ENCODE measurements at places on chromosomes 11 and 22.

GRCh38 chr11:108559904-108560303, 33.7 kb downstream of the EXPH5 start:
- no peak for DNase-seq

DNA sequence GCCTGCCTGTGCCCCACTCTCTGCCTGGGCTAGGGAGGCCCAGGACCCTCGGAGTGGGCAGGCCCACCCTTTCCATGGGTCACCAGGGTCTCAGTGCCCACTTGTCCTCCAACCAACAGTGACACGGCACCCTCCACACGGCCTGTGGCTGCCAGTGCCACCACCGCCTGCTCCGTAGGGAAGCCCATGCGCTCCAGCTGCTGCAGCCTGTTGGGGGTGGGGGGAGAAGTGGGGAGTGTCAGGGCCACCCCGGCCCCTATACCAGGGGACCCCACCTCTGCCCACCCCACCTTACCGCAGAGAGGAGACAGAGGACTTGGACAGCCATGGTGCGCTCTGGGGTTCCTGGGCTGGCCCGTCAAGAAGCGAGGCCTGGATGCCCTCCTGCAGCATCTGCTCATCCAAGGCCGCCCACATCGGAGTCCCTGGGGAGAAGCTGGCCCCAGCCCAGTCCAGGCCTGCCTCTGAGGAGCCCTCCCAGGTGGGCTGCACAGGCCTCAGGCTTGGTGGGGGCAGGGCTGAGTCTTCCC, 7.7 kb downstream of the RHBDD3 start:
- no peak for DNase-seq

DNA sequence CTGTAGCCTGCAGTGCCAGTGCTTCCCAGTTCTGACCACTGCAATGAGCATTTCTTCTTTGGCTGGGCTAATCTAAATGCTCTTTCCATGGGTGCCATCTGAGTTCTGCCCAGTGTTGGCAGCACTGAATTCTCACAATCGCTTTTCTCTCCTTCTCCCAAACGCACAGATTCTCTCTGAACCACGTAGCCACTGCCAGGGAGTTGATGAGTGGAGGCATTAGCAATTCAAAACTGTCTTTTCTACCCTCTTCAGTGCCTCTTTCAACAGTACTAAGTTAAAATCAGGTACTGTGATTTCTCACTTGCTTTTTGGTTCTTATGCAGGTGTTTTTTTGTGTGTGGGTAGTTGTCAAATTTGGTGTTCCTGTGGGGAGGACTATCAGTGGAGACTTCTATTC, 745.0 kb upstream of the ANO5 start:
- DNase-seq = no peak

DNA sequence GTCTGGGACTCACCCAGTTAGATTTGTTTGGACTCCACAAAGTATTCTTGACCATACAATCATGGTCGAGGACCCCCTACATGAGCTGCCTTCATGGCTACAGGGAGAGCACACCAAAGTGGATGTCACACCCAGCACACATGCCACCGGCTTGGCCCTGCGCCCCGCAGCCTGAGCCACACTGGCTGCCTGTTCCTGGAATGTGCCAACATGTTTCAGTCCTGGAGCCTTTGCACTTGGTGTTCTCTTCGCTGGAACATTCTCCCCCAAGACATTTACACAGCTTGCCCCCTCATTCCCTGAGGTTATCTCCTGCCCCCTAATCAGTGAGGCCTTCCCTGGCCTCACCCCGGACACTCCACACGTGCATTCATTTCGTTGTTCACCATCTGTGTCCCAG, 46.0 kb downstream of the PPARA start:
- DNase-seq = peak; percentile 63

- no peak for DNase-seq
Measured at GRCh38 chr11:119716582-119717498, 12.2 kb downstream of the NECTIN1 start.

DNA sequence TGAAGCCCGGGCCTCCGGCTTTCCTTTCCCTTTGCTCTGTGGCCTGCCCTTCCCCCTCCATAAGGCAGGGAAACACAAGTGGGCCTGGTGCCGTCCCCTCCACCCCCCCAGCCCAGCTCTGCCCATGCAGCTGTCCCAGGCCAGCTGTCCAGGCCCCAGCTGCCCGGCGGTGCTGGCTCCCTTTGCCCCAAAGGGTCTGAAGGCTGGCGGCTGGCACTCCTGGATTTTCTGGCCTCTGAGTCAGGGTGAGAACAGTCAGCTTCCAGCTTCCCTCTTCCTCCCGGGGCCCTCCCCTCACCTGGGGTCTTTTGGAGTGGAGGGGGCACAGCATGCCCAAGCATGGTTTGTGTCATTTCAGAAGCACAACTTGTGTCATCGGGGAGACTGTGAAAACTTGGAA, 27.8 kb downstream of the CD82 start:
- DNase-seq = no peak

DNA sequence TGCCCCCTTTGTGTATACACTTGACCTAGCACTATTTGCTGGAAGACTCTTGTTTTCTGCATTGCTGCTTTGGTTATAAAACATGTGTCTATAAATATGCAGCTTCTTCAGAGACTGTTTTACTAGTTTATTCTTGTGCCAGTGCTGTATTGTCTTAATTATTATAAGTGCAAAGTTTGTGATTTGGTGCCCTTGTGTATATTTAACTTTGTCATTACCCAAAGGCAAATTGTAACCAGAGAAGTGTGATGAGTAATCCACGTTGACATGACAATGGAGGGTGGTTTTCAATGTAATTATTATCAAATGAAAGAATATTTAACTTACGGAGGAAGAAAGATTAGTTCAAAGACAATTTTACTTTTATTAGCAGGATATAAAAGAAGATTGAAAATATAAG, 75.0 kb upstream of the PRODH start:
- no peak for DNase-seq

- DNase-seq = no peak
Measured at GRCh38 chr22:31537019-31537535, 40.7 kb downstream of the SFI1 start.

- no peak for DNase-seq
Measured at GRCh38 chr22:50262460-50262911, 1.0 kb upstream of the MAPK12 start.

GRCh38 chr22:24768537-24769374, 5.8 kb downstream of the PIWIL3 start:
- peak; percentile 72 for DNase-seq

GRCh38 chr22:23067023-23067650, 3.2 kb upstream of the GNAZ start:
- no peak for DNase-seq

- DNase-seq = peak; percentile 38
Measured at GRCh38 chr11:76248210-76248609, 41.9 kb upstream of the WNT11 start.
